A172 (cell line): ENCODE measurements at places on chromosomes 6 and 20.

DNA sequence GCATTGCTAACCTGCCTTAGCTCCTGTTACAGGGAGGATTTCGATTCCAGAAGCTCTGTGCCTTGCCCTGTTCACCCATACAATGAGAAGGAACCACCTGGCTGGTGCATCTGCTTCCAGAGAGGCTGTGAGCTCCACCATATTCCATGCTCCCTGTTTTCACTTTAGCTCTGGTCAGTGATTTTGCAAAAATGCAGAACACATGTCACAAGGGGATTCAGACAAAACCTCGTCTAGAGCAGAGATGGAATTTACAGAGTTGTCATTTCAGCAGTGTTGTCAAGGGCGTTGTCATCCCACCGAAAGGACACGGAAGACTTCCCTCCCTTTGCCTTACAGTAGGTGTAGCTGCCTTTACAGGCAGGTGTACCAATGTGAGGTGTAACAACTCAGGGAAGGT lies 223.0 kb upstream of the ARID1B start:
- DNase-seq = no peak

- DNase-seq = no peak
These were observed 307.7 kb upstream of the DEFB115 start for GRCh38 chr20:30949761-30950160.

DNA sequence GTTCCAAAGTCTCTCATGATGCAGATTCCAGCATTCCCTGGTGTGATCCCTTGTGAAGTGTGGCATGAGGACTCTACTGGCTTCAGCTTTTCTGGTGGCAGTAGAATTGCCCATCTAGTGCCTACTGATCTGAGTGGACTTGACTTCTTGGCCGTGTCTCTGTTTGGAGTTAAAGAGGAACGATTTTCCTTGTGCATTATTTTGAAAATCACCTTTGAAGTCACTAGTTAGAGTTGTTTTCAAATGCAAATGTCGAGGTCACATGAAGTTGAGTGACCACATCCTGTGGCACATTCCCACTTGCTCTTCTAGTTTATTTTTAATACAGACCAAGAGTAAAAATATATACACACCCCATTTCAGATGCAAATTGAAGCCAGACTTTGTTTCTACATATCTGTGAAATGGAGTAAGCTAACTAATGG lies 270.7 kb upstream of the TAB2 start:
- no peak for DNase-seq

GRCh38 chr6:79076160-79076559 lies 1.9 kb downstream of the PHIP start:
- DNase-seq = peak; percentile 5

DNA sequence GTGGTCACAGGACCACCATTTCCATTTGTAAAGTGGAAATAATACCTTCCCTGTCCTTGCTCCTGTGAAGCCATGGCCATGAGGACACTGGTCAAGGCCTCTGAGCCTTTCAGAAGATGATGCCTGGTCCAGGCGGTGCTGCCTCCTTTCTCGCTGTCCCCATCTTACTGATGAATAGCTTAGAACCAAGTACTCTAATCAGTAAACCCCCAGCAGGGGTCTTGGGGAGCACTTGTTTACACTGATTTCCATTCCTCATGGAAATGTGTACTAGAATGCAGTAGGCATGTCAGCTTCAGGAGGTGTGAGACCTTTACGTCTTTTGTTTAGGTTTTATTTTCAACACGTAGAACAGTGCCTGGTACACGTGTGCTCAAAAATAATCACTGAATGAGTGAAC lies 75.1 kb downstream of the DZANK1 start:
- DNase-seq = no peak

GRCh38 chr6:33064723-33065122 lies 8.7 kb downstream of the HLA-DPA1 start:
- no peak for DNase-seq

DNA sequence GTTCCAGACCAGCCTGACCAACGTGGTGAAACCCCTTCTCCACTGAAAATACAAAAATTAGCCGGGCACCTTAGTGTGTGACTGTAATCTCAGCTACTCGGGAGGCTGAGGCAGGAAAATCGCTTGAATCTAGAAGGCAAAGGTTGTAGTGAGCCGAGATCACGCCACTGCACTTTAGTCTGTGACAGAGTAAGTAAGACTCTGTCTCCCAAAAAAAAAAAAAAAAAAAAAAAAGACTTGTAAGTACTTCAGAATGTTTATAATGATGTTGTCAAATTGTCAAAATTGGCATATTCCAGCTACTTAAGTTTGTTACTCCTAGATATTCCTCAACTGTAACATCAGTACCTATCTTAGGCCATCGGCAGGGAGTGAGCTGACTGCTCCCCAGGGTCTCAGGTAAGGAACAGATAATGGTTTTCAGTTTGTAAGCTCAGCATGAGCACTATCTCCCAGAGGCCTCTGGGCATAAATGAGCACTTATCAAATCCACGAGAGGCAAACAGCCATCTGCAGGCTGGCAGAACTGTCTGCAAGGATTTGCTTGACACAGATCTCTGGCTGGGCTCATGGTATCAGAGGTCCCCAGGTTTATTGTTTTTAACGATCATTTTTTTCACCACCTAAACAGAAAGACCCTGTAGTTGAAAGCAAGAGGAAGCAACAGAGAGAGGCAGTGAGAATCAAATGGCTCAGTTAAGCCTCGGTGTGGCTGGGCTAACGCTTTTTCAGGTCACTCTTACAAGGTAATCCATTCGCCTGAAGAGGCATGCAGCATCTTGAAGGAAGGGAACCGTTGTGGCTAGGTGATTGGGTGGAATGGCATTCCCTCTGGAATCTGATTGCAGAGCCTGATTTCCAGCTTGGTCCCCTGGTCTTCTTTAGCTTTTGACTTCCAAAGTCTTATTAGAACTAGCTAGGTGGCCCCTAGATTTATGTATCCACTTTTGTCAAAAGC lies 115.9 kb downstream of the LY86 start:
- no peak for DNase-seq

- no peak for DNase-seq
These were observed 15.4 kb upstream of the SLPI start for GRCh38 chr20:45269754-45270270.

DNA sequence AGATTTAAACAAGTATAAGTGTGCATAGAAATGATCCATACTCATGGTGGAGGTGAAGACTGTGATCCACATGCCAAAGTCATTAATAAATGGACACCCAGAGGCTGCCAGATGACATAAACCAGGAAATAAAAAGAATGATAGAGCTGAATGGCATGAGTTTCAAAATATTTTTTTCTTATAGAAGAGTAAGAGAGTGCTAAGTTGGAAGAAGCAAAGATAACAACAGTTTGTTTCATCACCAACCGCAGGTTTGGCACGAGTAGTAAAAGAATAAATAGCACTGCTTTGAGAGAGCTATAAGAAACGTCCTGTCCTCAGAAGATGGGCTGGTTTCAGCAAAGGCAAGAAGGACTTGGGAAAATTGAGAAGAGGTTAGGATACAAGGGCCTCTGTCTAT lies 246.9 kb downstream of the UBE3D start:
- DNase-seq = peak; percentile 36

GRCh38 chr6:126335210-126335609 lies 4.7 kb upstream of the CENPW start:
- DNase-seq = no peak

- no peak for DNase-seq
These were observed 50.9 kb upstream of the CHRNA4 start for GRCh38 chr20:63411898-63412631.

GRCh38 chr20:60482221-60483008 lies 524.2 kb downstream of the CDH26 start:
- no peak for DNase-seq

GRCh38 chr6:38185244-38185643 lies 365.7 kb downstream of the ZFAND3 start:
- no peak for DNase-seq

- DNase-seq = peak; percentile 35
These were observed 41.6 kb downstream of the ANKEF1 start for GRCh38 chr20:10076126-10077080.

DNA sequence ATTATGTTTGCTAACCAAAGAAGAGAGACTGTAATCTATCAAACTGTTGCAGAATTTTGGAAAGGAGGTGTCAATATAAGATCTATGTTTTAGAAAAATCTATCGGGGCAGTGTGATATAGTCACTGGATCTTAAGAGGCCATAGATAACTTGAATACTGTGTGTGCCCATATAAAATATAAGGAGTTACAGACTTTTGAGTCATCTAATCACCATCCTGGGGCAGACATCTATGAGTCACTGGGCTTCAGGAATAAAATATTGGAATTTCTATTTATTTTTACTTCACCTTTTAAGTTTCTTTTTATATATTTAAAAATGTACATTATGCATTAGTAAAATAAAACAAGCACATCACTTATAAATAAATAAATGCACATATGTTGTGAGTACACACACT lies 509.3 kb upstream of the MAN1A1 start:
- DNase-seq = peak; percentile 18

- DNase-seq = no peak
These were observed 30.4 kb downstream of the SYNJ2 start for GRCh38 chr6:158011980-158012566.

- peak; percentile 16 for DNase-seq
These were observed 25.3 kb downstream of the MBOAT1 start for GRCh38 chr6:20186981-20187380.

DNA sequence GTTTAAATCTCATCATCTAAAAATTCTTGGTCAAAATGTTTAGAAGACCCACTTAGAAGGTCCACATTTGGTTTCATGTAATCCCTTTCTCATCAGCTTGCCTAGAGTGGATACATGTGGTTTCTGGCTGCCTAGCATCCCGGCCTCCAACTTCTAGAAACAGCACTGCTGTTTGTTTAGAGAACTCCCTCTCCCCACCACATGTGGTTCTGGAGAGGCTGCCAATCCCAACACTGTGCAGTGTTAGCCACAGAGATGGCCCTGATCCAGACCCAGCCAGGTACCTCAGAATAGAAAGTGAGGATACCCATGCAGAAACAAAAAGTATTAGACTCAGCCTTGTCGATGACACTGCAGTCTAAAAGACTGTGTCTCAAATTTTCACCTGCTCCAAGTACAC lies 241.8 kb downstream of the BCKDHB start:
- no peak for DNase-seq

GRCh38 chr6:87682310-87682709 lies 19.7 kb downstream of the AKIRIN2 start:
- DNase-seq = peak; percentile 14

DNA sequence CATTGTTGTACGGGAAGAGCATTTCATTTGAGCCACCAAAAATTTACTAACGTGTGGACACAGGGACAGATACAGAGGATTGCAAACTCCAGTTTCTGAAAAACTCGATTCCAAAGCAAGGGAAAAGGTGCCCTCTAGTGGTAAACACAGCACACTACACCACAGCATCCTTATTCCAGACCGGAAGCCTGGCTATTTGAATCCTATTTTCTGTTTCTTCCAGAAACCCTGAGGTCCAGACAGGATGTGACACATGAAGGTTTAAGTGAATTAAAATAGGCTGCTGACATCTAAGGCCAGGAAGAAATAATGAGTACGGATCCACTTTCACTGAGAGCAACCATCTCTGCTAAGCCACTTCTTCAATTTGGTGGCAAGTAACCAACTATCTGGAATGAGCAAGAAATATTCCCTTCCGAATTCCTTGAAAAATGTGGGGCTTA lies 31.8 kb upstream of the GMPR start:
- peak; percentile 79 for DNase-seq

DNA sequence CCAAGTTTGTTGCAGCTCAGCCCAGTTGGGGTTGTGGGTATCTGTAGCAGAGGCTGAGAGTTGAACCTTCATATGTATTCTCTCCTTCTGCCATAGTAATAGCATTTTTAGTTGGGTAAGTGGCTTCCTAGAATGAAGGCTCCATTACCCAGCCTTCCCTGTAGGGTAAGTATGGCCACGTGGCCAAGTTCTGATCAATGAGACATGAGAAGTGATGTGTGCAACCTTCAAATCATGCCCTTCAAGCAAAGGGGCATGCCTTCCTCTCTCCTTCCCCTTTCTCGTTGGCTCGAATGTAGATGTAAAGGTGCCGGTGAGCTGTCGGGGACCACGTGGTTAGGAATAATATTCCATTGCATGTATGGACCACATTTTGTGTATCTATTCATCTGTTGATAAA lies 12.7 kb upstream of the TRAF3IP2 start:
- no peak for DNase-seq

GRCh38 chr6:118574051-118574865 lies 26.2 kb downstream of the PLN start:
- DNase-seq = no peak

GRCh38 chr6:25952535-25952934 lies 10.1 kb upstream of the TRIM38 start:
- DNase-seq = no peak

GRCh38 chr6:102749210-102749971 lies 1355.9 kb downstream of the GRIK2 start:
- no peak for DNase-seq

DNA sequence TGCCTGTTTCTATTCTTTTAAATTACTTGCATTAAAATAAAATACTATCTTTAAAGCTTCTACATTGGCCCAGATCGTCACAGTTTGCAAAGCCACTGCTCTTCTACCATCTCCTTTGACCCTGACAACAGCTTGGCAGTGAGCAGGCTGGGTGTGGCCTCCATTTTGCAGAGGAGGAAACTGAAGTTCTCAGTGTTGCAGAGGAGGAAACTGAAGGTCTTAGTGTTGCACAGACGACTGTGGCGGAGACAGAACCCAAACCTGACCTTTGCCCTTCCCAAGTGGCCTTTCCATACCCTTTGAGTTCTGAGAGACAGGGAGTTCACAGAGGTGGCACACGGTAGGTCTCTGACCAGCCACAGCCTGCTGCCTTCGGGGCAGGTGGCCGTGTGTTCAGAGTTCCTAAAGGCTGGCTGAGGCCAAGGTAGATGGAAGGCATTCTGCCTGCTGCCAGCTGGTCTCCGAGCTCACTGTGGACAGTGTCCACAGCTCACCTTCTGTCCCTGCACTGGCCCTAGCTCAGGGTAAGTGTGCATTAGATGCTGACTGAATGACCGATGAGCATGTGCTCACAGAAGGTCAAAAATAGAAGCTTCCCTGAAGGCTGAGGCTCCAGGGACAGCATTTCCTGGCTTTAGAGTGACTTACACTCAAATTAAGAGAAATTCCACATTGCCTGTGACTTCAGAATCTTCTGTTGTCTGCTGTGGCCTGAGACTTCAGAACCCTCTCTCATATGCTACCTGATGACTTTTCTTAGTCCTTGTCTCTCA lies 113.5 kb upstream of the SLC24A3 start:
- DNase-seq = no peak

DNA sequence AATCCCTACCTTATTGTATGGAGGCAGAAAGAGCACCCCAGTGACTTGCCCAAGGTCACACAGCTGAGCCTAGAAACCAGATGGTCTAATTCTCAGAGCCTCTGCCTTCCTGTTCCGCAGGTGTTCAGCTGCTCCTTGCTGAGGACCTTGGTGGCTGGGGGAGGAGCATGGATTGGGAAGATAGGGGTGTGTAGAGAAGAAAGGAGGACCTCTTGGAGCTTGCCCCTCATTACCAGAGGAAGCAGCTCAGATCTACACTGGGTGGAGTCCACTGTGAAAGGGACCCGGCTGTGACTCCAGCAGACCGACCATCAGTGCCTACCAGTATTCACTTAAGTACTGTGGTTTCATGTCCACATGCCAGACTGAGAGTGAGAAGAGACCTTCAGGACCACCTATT lies 15.2 kb downstream of the FOXP4 start:
- DNase-seq = no peak

GRCh38 chr20:35087791-35088190 lies 4.8 kb downstream of the TRPC4AP start:
- no peak for DNase-seq

- no peak for DNase-seq
These were observed 39.7 kb downstream of the THBS2 start for GRCh38 chr6:169213814-169214520.
